H4 (cell line): ENCODE measurements at places on chromosomes 12 and 14. TPM values are rescaled to one million over a fixed set of nuclear protein-coding genes. Genes with fewer than 3 reads are reported as not detected.

DNA sequence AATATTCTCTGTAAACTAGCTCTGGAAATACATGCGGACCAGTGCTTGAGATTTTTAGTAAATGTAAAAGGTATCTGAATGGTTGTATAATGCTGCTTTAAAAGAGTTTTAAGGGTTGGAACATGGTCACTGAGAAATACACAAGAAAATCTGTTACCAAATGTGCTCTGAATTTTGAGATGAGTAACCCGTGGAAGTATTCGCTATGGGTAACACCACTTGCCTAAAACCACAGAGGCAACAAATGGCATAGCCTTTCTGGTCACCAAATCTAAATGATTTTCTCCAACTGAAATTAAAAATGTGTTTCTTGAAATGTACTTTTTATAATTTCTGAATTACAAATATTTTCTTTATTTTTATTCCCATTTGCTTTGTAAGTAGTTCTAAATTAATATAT lies 745.7 kb downstream of the DIO2 start:
- DNase-seq = no peak

DNA sequence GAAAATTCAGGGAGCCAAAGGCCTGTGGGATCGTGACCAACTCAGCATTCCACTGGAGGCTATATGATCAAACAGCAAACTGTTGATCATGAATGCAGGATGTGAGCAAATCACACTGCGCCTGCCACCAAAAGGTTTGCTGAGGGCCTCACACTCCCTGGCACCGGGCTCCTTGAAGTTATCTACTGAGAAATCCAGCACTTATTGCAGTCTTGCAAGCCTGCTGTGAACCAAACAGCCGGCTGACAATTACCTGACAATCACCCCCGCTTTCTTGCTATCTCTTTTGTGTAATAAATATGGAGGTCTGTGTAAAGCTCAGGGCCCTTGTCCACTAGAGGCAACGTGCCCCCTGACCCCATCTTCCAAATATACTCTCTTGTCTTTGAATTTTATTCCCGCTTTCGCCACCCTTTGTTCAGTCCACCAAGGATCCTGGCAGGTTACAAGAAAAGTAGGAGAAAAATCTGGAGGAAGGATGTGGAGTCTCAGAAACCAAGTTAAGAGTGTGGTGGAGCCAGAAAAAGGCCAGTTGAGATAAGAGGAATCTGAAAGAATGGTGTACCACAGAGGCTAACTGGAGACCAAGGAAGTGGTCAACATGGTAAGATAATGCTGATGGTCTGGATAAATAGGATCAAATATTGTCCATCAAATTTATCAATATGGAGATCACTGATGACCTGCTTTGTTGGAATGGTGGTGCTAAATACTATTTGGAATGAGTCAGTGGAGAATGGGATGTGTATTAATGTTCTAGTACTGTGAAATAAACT lies 229.2 kb downstream of the ALX1 start:
- no peak for DNase-seq

DNA sequence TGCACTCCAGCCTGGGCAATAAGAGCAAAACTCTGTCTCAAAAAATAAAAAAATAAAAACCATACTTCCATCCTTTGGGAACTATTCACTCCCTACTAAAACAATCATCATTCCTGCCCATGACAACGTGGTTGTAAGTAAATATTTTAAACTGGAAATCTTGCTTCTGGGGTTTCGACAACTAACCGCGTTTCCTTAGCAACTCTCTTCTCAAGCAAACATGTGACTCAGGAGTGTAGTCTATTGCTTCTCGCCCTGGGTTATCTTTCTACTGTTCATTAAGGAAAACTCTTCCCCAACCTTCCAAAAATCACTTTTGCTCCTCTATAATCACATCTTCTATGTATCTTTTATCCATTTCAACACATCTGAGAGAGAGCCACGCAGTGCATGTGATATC lies 21.8 kb downstream of the APPL2 start:
- no peak for DNase-seq

- DNase-seq = no peak
These were observed 77.7 kb downstream of the MAP1LC3B2 start for GRCh38 chr12:116636608-116637519.

GRCh38 chr12:22275843-22276242 lies 58.7 kb downstream of the ST8SIA1 start:
- DNase-seq = peak; percentile 90

- DNase-seq = peak; percentile 70
These were observed 44.0 kb upstream of the REP15 start for GRCh38 chr12:27652174-27652763.

GRCh38 chr14:95519699-95520098 lies 3.2 kb upstream of the SYNE3 start:
- peak; percentile 62 for DNase-seq

DNA sequence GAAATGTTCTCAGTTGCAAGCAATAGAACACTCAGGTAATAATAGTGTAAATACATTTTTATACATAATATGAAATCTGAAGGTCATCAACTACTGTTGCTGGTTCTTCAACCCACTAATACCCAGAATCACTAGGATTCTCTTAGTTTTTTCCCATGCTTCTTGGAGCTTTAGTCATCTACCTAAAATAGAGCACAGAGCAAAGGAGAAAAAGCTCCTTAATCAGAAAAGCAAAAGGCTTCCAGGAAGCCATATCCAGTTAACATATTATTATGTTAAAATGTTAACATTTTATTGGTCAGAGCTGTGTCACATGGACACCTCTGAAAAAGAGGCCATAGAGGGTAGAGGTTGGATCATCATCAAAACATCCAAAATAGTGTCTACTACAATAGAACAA lies 57.0 kb downstream of the CCER1 start:
- no peak for DNase-seq

GRCh38 chr14:103521438-103521950 lies 1.1 kb downstream of the CKB start:
- DNase-seq = no peak

GRCh38 chr12:131239384-131240094 lies 285.8 kb downstream of the ADGRD1 start:
- DNase-seq = no peak

GRCh38 chr12:16218934-16219751 lies 58.3 kb downstream of the SLC15A5 start:
- no peak for DNase-seq

AMN gene
- total RNA-seq = not detected in 2 replicates

TMX1 gene
- 67.0 and 88.1 TPM in 2 replicates for total RNA-seq

MLEC gene
- total RNA-seq = 136 and 137 TPM in 2 replicates

FLVCR2 gene
- total RNA-seq = 0.79 and 0.99 TPM in 2 replicates

ERBB3 gene
- 0.31 and 0.45 TPM in 2 replicates for total RNA-seq

TMEM119 gene
- total RNA-seq = 1.4 and 1.9 TPM in 2 replicates

GPATCH2L gene
- 25.7 and 33.6 TPM in 2 replicates for total RNA-seq

CCDC177 gene
- total RNA-seq = not detected in 2 replicates
